ENCODE measurements at places on chromosomes 12 and 14. TPM values are rescaled to one million over a fixed set of nuclear protein-coding genes. Genes with fewer than 3 reads are reported as not detected.

VRTN gene
- polyA plus RNA-seq, result not detected

LTBP2 gene
- 2.1 TPM for polyA plus RNA-seq

TEX22 gene
- polyA plus RNA-seq, result 0.24 TPM

SLC8A3 gene
- polyA plus RNA-seq, result 0.56 TPM

SINHCAF gene
- 19.9 TPM for polyA plus RNA-seq

PMEL gene
- 1.0 TPM for polyA plus RNA-seq

LPAR5 gene
- 1.3 TPM for polyA plus RNA-seq

PZP gene
- polyA plus RNA-seq, result 0.70 TPM

PAX9 gene
- 0.04 TPM for polyA plus RNA-seq

OS9 gene
- 155 TPM for polyA plus RNA-seq

TTC6 gene
- not detected for polyA plus RNA-seq

KRT6A gene
- not detected for polyA plus RNA-seq

CLEC9A gene
- 0.10 TPM for polyA plus RNA-seq

DIO3 gene
- 0.16 TPM for polyA plus RNA-seq

GDF3 gene
- polyA plus RNA-seq, result 1.8 TPM

IL26 gene
- polyA plus RNA-seq, result not detected
